EL (cell line): ENCODE measurements at places on chromosomes 7 and 10.

DNA sequence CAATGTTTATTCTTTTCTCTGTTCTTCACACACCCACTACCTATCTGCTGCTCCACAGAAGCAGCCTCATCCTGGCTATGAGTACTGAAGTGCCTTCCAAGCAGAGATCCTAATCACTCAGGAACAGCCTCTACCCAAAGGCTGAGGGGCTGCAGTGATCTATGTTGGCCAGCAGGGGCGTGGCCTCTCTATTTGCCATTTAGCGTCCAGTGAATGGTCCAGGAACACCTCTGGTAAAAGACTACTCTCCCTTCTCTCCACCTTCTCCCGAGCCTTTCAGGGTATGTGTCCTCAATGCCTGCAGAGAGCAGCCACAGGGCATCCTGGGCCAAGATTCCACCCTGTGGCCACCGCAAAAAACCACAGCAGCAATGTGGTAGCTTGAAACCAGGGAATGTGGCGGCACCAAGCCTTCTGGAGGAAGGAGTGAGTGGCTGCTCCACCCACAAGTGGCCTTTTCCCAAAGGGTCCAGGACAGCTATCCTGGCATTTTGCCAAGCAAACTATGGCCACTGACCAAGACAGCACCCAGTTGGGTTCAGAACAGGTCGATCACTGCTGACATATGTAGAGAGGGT is 70.9 kb downstream of the SYPL1 start:
- DNase-seq = peak; percentile 53

GRCh38 chr10:9362721-9363120 is 1308.2 kb downstream of the GATA3 start:
- DNase-seq = no peak

GRCh38 chr10:102327641-102328040 is 67.9 kb upstream of the NFKB2 start:
- DNase-seq = no peak

DNA sequence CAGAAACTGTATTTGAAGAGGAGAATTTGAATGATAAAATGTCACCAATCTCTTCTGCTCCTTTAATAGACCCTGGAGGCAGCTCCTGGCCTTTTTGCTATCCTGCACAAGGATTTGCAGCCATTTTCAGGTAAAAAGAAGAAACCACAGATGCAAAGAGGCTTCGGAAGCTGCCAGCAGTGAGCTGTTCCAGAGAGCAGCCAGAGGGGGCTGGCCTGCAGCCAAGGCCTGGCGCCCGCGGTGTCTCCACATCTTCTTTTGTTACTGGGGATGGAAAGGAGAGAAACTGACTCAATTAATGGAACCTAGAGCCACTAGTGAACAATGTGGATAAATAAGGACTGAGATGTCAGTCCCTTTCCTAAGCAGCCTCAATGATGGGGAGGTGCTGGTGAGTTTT is 23.9 kb upstream of the GPR26 start:
- peak; percentile 27 for DNase-seq

GRCh38 chr10:75788394-75789205 is 357.2 kb downstream of the LRMDA start:
- peak; percentile 3 for DNase-seq
